ENCODE measurements at places on chromosomes 6 and 20. TPM values are rescaled to one million over a fixed set of nuclear protein-coding genes. Genes with fewer than 3 reads are reported as not detected.

DNA sequence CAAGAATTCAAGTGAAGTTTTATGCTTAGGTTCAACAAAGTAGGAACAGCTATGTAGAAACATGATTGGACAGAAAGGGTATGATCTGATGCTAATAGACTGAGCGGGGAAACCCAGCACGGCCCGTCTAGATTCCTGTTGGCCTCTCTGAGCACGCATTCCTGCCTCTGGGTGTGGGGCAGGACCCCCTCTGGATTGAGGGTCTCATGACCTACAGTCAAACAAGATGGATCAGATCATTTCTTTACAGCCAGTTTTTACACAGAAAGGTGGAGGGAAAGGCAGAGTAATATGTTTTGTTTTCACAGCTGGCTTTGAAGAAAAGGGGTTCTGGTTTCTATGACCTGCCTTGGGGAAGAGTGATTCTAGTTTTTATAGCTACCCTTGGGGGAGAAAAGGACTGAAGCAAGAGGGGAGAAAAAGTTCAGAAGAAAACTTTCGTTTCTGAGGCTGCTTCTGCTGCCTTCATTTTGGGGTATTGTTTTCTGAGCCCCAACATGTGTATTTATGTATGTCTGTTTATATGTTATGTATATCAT is 99.6 kb upstream of the SLC22A16 start:
- no peak for DNase-seq

Gene PLCG1
- 443 TPM for total RNA-seq

Gene C4A
- 3.0 TPM for total RNA-seq

Gene NRN1
- total RNA-seq: 7.0 TPM
